ENCODE measurements at places on chromosomes 11 and 22.

DNA sequence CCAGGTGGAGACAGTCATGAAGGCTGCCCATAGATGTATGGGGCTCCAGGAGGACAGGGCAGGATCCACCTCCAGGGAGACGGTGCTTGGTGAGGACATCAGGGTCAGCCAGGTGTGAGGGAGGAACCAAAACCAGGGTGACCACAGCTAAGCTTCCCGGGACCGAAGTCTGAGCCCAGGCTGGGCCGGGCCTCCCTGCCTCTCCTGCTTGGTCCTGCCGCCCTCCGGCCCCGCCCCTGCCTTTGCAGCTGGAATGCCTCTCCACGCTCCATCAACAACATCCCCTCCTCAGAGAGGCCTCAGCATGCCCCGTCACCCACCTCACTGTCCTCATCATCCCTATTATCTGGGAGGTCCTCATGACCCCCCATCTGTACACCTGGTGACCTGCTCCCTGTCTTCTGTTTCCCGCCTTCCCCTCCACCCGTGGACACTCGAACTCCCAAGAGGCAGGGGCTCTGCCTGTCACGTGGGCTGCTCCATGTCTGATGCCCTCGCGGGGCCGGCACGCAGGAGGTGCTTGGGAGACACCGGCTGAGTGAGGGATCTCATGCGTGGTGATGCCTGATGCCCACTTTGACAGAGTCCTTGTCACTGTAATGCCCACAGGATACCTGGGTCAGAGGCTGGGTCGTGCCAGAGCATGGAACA lies 59.4 kb downstream of the RTL6 start:
- no peak overlapping the region for H3K27ac ChIP-seq
- no peaks in the 10 kb centered on the region for H3K36me3 ChIP-seq
- peaks cover 41% of the 10 kb centered on the region for H3K27me3 ChIP-seq
- no peak for DNase-seq
- H3K4me3 ChIP-seq, result no peak overlapping the region

- H3K4me1 ChIP-seq, result no peaks in the 10 kb centered on the region
- H3K27me3 ChIP-seq, result no peaks in the 10 kb centered on the region
- H3K4me3 ChIP-seq, result no peak overlapping the region
- no peak for DNase-seq
Measured at GRCh38 chr22:28129319-28129962, 210.4 kb upstream of the PITPNB start.

- H3K27me3 ChIP-seq, result no peaks in the 10 kb centered on the region
- H3K4me1 ChIP-seq, result peaks cover 72% of the 10 kb centered on the region
- H3K36me3 ChIP-seq, result peaks cover 15% of the 10 kb centered on the region
- no peak overlapping the region for H3K4me3 ChIP-seq
Measured at GRCh38 chr11:83174008-83174407, 17.1 kb downstream of the PCF11 start.

DNA sequence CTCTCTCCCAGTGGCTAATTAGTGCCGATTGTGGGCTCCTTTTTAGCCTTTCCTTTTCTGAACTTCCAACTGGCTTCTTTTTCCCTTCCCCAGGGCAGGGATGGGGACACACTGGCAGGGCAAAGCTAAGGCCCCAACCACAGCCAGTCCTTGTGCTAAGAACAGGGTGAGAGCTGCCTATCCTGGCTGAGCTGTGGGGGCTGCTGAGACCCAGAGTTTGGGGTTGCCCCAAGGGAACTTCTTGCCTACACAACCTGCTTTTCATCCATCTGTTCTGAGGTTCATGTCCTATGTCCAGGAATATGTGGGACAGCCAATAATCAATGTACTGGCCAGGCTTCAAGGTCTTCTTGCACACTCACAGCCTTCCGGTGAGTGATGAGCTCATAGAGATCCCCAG lies 10.0 kb upstream of the TPBGL start:
- H3K27ac ChIP-seq, result no peak overlapping the region
- DNase-seq, result no peak
- H3K27me3 ChIP-seq, result no peaks in the 10 kb centered on the region
- H3K4me3 ChIP-seq, result no peak overlapping the region
- H3K36me3 ChIP-seq, result no peaks in the 10 kb centered on the region
- no peaks in the 10 kb centered on the region for H3K4me1 ChIP-seq

GRCh38 chr11:110928391-110928790 lies 216.2 kb upstream of the ARHGAP20 start:
- H3K27ac ChIP-seq, result no peak overlapping the region
- no peaks in the 10 kb centered on the region for H3K36me3 ChIP-seq
- H3K27me3 ChIP-seq, result no peaks in the 10 kb centered on the region
- no peak overlapping the region for H3K4me3 ChIP-seq

- H3K27ac ChIP-seq, result peak overlapping the region; percentile 87
- H3K27me3 ChIP-seq, result no peaks in the 10 kb centered on the region
- no peaks in the 10 kb centered on the region for H3K36me3 ChIP-seq
- peaks cover 5% of the 10 kb centered on the region for H3K4me1 ChIP-seq
- no peak overlapping the region for H3K4me3 ChIP-seq
Measured at GRCh38 chr11:12075822-12076821, 34.3 kb upstream of the MICAL2 start.

DNA sequence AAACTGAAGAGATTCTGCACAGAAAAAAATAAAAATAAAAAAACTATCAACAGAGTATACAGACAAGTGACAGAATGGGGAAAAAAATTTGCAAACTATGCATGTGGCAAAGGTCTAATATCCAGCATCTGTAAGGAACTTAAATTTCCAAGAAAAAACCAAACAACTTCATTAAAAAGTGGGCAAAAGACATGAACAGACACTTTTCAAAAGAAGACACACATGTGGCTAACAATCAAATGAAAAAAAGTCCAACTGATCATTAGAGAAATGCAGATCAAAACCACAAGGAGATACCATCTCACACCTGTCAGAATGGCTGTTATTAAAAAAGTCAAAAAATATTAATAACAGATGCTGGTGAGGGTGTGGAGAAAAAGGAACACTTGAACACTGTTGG lies 64.3 kb downstream of the APIP start:
- no peaks in the 10 kb centered on the region for H3K36me3 ChIP-seq
- H3K4me1 ChIP-seq, result peaks cover 16% of the 10 kb centered on the region
- no peak overlapping the region for H3K4me3 ChIP-seq
- H3K27me3 ChIP-seq, result no peaks in the 10 kb centered on the region

DNA sequence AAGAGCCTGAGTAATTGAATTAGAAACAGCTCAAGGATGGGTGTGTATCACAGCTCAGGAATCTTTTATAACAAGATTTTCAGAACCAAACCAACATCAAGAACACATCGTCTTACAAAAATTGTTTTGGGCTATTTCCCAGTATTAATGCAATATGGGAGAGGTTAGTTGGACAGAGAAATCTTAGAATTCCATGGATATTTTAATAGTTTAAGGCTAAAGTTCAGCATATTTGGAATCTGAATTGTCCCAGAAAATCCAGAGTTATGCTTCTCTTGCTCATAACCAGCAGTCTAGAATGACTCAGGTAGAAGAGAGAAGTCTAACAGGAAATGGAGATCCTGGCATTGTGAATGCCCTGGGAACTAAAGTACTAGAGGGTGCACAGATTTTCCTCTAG lies 74.6 kb downstream of the ADM start:
- no peaks in the 10 kb centered on the region for H3K27me3 ChIP-seq
- H3K4me3 ChIP-seq, result no peak overlapping the region
- H3K27ac ChIP-seq, result no peak overlapping the region
- no peaks in the 10 kb centered on the region for H3K36me3 ChIP-seq
- DNase-seq, result no peak

DNA sequence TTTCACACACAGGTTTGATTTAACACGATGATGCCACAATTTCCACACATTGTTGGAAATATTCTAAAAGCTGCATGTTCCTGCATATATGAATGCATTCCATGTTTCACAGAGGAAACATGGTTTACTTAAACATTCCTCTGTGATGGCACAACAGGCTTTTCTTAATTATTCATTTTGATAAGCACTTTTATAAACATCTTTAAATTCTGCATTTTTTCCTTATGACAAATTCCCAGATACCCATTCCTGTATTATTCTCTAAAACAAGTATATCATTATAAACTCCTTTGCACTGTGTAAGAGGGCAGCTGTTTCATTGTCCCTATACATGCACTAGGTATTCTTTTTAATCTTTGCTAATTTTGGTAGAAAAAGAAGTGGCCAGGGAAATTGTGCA lies 532.3 kb downstream of the SOX6 start:
- no peaks in the 10 kb centered on the region for H3K4me1 ChIP-seq
- no peak overlapping the region for H3K4me3 ChIP-seq
- no peak overlapping the region for H3K27ac ChIP-seq
- no peak for DNase-seq
- H3K36me3 ChIP-seq, result no peaks in the 10 kb centered on the region
- no peaks in the 10 kb centered on the region for H3K27me3 ChIP-seq

- no peaks in the 10 kb centered on the region for H3K4me1 ChIP-seq
- H3K27me3 ChIP-seq, result no peaks in the 10 kb centered on the region
- no peak for DNase-seq
- no peaks in the 10 kb centered on the region for H3K36me3 ChIP-seq
- no peak overlapping the region for H3K27ac ChIP-seq
Measured at GRCh38 chr11:36235750-36236149, 53.5 kb downstream of the COMMD9 start.

GRCh38 chr11:77381729-77382665 lies 80.5 kb upstream of the GDPD4 start:
- peaks cover 6% of the 10 kb centered on the region for H3K4me1 ChIP-seq
- H3K36me3 ChIP-seq, result peaks cover 37% of the 10 kb centered on the region
- H3K27me3 ChIP-seq, result no peaks in the 10 kb centered on the region
- no peak for DNase-seq
- no peak overlapping the region for H3K27ac ChIP-seq

DNA sequence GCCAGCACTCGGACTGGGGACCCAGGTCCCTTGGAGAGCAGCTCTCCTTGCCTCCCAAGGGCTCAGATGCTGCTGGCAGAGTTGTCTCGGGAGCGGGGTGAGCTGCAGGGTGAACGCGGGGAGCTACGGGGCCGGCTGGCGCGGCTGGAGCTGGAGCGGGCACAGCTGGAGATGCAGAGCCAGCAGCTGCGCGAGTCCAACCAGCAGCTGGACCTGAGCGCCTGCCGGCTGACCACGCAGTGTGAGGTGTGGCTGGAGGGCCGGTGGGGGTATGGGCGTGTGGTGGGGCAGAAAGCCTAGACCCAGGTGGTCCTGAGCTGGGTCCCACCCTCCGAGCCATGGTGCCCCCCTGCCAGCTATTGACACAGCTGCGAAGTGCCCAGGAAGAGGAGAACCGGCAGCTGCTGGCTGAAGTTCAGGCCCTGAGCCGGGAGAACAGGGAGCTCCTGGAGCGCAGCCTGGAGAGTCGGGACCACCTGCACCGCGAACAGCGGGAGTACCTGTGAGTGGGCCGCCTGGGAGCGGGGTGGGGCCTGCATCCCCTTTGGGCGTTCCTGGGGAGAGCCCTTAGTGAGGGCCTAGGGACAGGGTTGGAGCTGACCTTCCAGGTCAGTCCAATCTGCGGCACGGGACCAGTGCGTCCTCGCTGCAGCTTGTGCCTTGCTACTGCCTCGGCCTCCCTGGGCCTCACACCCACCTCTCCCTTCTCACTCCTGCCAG lies 5.8 kb upstream of the RPS6KA4 start:
- no peaks in the 10 kb centered on the region for H3K36me3 ChIP-seq
- no peak for DNase-seq
- no peak overlapping the region for H3K4me3 ChIP-seq
- no peaks in the 10 kb centered on the region for H3K27me3 ChIP-seq

DNA sequence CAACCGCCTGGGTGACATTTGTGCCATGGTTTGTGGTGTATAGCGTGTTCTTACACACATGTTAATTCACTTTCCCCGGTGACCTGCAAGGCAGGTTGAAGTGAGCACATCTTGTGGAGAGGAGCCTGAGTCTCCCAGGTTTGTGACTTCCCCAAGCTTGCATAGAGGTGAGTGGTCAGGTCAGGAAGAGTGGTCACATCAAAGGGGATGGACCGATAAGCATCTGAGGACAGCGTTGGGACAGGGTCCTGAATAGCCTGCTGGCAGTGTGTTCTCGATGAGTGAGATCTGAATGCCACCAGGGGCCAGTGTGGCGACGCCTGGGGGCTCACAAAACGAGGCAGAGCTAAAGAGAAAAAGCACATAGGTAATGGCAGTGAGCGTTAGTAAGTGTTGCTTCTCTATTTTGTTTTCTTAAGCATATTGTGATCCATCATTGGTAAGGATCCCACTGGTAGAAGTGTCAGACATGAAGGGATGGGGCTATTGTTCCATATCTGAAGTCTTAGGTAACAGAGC lies 154.6 kb downstream of the GRIK4 start:
- DNase-seq, result no peak
- no peaks in the 10 kb centered on the region for H3K4me1 ChIP-seq
- H3K36me3 ChIP-seq, result no peaks in the 10 kb centered on the region
- H3K4me3 ChIP-seq, result no peak overlapping the region
- H3K27me3 ChIP-seq, result no peaks in the 10 kb centered on the region

DNA sequence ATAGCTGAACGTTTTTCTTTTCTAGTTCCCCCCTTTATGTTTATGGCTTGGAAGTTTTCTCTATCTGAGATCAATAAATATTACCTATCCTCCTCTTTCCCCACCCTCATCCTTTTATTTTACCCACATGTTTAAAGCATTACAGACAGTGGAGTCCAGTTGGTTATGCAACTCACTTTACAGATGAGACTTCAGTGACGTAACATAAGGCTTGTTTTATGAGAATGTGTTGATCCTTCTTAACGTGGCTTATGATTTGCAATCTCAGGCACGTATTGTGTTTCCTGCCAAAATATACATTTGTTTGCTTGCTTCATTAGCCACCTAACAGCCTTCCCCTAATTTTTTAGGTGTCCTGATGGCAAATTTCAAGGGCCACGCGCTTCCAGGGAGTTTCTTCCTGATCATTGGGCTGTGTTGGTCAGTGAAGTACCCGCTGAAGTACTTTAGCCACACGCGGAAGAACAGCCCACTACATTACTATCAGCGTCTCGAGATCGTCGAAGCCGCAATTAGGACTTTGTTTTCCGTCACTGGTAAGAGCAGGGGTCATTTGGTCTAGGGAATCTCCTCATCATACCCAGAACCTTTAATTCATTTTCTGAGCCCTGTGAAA lies 36.6 kb downstream of the TMEM45B start:
- H3K4me1 ChIP-seq, result peaks cover 33% of the 10 kb centered on the region
- H3K27ac ChIP-seq, result no peak overlapping the region

- H3K4me3 ChIP-seq, result no peak overlapping the region
- no peak for DNase-seq
- no peak overlapping the region for H3K27ac ChIP-seq
Measured at GRCh38 chr11:45107029-45107428, 39.4 kb upstream of the PRDM11 start.

DNA sequence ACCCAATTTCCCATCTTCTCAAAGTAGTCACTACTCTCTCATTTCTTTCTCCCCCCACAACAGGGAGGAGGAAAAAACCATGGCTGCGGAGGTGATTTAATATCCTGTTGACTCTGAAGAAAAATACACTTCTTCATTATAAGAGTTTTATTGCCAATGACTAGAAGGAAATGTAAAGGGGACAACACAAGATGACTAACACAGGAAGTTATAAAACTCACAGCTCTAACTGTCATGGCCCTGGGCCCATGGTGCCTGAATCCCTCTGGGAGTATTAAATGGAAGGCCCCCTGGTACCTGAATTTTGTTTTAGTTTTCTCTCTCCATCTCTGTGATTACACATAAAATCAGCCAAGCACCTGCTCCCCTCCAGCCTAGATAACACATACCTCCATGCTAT lies 352.8 kb upstream of the FAT3 start:
- H3K27ac ChIP-seq, result no peak overlapping the region
- no peaks in the 10 kb centered on the region for H3K27me3 ChIP-seq
- no peaks in the 10 kb centered on the region for H3K36me3 ChIP-seq
- H3K4me1 ChIP-seq, result no peaks in the 10 kb centered on the region

All from esophagus squamous epithelium (tissue), 5 donors.